ENCODE measurements at places on chromosomes 16 and 17. TPM values are rescaled to one million over a fixed set of nuclear protein-coding genes. Genes with fewer than 3 reads are reported as not detected.

The SPATA22 gene
- not detected for polyA plus RNA-seq

The ZNF598 gene
- polyA plus RNA-seq: 31.8 TPM

The JUP gene
- polyA plus RNA-seq: 239 TPM

The RPGRIP1L gene
- polyA plus RNA-seq: 1.5 TPM

The ZNF385C gene
- polyA plus RNA-seq: 2.3 TPM

The SGCA gene
- not detected for polyA plus RNA-seq

DNA sequence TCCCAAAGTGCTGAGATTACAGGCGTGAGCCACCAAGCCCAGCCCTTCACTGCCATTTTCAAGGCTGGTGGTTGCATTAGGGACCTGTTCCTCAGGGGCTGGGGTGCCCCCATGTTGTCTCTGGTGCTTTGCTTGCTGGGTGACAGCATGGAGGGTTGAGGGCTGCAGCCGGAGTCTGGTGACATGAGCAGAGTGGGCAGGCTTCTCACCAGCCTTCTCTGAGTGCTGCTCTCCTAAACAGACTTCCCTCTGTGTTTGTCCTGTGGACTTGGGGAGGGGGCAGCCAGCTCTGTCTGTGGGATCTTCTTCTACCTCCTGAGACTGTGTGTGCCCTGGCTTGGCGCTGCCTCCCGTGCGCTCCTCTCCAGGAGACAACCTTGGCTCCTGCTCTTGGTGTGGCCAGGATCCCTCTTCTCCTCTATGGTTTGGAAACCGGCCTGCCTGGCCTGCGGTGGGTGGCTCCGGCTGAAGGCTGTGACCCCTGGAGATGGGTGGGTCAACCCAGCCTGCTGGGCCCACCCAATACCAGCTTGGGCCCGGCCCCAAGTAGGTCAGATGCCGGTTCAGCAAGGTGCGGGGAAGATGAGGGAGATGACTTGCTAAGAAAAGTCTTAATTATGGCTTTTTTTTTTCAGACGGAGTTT, 72.1 kb downstream of the PDPK1 start:
- H3K27me3 ChIP-seq: no peaks in the 10 kb centered on the region
- H3K36me3 ChIP-seq: peaks cover 7% of the 10 kb centered on the region
- H3K4me3 ChIP-seq: no peak overlapping the region
- H3K4me1 ChIP-seq: peaks cover 3% of the 10 kb centered on the region
- no peak overlapping the region for H3K27ac ChIP-seq

DNA sequence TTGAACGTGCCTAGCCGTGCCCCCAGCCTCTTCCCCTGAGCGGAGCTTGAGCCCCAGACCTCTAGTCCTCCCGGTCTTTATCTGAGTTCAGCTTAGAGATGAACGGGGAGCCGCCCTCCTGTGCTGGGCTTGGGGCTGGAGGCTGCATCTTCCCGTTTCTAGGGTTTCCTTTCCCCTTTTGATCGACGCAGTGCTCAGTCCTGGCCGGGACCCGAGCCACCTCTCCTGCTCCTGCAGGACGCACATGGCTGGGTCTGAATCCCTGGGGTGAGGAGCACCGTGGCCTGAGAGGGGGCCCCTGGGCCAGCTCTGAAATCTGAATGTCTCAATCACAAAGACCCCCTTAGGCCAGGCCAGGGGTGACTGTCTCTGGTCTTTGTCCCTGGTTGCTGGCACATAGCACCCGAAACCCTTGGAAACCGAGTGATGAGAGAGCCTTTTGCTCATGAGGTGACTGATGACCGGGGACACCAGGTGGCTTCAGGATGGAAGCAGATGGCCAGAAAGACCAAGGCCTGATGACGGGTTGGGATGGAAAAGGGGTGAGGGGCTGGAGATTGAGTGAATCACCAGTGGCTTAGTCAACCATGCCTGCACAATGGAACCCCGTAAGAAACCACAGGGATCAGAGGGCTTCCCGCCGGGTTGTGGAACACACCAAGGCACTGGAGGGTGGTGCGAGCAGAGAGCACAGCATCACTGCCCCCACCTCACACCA, 724 bp downstream of the GAA start:
- DNase-seq: no peak
- no peaks in the 10 kb centered on the region for H3K27me3 ChIP-seq
- peak overlapping the region; percentile 82 for H3K4me3 ChIP-seq
- peaks cover 3% of the 10 kb centered on the region for H3K4me1 ChIP-seq
- H3K27ac ChIP-seq: no peak overlapping the region

DNA sequence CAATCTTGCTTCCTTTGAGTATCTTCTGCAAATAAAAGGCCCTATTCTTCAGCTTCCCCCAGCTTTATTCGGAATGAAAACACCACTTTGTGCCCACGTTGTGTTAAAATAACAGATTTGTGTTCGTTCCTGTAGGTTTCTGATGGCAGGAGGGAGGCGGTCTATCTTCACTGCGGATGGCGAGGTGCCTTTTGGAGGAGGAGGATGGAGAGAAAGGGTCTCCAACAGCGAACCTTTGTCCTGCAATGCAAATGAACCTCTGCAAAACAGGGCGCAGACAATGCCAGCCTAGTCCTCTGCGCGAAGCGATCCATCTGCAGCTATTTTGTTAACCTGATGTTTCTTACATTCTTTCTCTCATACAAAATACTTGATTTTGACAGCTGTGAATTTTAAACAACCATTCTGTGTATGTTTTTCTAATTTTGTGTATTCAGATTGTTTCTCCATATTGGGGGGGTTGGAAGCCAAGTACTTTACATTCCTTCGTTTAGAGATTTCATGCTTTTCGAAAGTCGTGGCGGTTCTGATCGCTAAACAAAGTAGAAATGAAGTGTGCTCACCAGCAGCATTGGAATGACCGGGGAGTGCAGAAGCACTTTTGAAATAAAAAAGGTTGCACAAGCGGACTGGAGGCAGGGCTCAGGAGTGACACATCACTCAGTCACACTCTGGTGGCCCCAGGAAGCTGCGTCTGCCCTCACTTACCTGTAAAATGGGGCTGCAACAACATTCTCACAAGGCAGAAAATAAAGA, 279.0 kb upstream of the IRX5 start:
- DNase-seq: no peak
- no peak overlapping the region for H3K4me3 ChIP-seq
- no peak overlapping the region for H3K27ac ChIP-seq
- H3K4me1 ChIP-seq: no peaks in the 10 kb centered on the region
- no peaks in the 10 kb centered on the region for H3K36me3 ChIP-seq

DNA sequence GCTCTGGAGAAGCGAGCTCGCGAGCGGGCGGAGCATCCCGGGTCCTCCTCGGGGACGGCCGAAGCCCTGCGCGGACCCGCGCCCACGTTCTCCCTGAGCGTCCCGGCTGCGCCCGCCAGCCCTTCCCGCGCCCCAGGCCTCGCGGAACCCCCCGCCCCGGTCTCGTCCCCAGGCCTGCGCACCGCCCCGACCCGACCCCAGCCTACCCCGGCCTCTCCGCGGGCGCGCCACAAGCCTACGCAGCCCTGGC, 159 bp downstream of the USP36 start:
- peaks cover 24% of the 10 kb centered on the region for H3K4me1 ChIP-seq
- H3K27ac ChIP-seq: peak overlapping the region; percentile 96
- H3K27me3 ChIP-seq: no peaks in the 10 kb centered on the region
- DNase-seq: no peak
- peak overlapping the region; percentile 51 for H3K4me3 ChIP-seq

DNA sequence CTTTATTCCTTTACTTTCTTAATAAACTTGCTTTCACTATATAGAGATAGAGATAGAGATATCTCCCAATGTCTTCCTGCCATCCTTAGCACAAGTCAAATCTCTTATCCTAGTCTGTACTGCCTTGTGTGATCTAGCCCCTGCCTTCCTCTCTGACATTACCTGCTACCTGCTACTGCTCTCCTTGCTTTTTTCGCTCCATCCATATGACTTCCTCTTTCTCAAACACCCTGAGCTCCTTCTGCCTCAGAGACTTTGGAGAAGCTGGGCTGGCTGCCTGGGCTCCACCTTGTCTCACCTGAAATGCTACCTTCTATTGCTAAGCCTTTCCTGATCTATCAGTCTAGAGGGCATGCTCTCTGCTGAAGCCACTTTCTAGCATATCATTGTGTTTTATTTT, 24.7 kb upstream of the WSB1 start:
- DNase-seq: no peak
- H3K36me3 ChIP-seq: no peaks in the 10 kb centered on the region
- H3K27ac ChIP-seq: no peak overlapping the region
- H3K27me3 ChIP-seq: peaks cover 2% of the 10 kb centered on the region

GRCh38 chr17:17900615-17901520, 64.1 kb upstream of the SREBF1 start:
- peak overlapping the region; percentile 30 for H3K27ac ChIP-seq
- H3K4me3 ChIP-seq: no peak overlapping the region
- H3K36me3 ChIP-seq: peaks cover 8% of the 10 kb centered on the region
- peaks cover 12% of the 10 kb centered on the region for H3K4me1 ChIP-seq
- peak; percentile 83 for DNase-seq
